Activated effector memory CD4-positive, alpha-beta T cell treated with Interleukin-2 at 50 U/mL for 16 hours (primary cell): ENCODE measurements at places on chromosomes 3 and 15.

GRCh38 chr15:37652646-37653417, 281.6 kb upstream of the TMCO5A start:
- DNase-seq, result no peak

GRCh38 chr15:69947394-69947793, 150.3 kb downstream of the TLE3 start:
- DNase-seq, result no peak

DNA sequence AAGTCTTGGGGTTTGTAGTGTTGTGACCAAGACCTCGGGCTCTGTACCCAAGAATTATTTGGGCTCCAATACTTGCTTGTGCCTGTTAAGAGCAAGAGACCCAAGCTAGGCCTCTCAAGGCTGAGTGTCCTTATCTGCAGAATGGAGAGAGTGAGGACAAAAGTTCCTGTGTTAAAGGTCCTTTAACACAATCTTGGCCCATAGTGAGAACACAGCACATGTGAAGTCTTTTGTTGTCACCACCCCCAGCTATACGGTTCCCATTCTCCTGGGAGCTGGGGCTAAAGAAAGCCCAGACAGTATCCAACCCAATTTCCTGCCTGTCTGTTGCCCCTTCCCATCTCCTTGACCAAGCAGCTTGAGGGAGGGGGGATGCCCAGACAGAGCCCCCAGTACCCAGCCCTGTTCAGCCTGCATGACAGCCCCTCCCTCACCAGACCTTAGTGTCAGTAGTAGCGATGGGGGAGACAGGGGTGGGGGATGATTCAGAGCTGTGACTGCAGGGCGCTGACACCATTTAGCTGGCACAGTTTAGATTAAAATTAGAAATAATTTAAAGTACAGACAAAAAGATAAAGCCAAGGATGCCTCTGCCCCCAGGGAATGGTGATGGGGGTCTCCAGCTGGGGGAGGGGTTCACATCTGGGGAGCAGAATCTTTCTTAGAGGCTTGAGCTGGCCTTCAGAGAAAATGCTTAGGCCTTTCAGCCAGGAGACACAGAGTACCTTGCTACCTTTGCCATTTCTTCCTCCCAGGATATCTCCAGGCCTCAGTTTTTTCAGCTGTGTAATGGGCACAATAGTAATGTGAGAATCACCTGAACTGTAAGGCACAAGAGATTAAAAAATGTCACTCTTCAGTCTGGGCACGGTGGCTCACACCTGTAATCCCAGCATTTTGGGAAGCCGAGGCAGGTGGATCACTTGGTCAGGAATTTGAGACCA, 2.7 kb downstream of the PRKCD start:
- DNase-seq, result no peak

DNA sequence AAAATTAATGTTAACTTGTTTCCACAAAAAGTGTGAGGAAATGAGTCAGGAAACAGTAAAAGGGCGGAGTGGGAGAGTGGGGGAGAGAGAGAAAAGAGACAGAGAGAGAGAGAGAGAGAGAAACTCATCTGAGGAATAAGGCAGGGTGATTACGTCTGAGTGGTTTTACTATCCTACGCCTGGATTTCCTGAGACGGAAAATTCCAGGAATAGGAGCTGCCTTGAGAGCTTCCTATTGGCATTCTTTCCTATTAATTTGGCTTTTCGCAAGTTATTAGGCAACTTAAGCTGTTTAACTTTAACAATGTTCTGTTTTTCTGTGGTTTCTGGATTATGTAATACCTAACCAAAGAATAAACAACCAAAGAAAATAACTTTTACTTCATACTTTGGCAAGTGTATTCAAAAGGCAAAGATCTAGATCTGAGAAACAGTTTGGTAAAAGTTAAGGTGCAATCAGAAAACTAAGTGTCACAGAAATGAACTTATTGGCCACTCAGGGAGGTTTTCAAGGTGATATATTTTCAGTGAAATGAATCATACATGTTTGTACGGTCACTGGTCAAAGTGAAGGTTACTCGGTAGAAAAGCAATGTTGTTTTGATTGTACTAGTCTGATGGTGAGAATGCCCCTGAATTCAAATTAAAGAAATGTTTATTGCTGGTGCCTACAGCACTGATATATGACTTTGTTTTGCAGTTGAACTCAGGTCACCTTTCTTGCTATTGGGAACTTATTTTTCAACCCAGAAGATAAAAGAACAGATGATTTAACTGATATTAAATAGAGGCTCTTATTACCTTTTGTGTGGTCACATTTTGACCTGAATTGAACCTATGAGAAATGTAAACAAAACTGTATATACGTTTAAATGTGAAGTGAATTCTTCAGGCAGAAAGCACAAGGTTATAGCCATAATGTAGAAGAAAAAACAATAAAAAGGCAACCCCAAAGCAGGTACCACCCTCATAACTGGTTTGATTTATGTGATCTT, 39.9 kb upstream of the TNFSF10 start:
- no peak for DNase-seq

DNA sequence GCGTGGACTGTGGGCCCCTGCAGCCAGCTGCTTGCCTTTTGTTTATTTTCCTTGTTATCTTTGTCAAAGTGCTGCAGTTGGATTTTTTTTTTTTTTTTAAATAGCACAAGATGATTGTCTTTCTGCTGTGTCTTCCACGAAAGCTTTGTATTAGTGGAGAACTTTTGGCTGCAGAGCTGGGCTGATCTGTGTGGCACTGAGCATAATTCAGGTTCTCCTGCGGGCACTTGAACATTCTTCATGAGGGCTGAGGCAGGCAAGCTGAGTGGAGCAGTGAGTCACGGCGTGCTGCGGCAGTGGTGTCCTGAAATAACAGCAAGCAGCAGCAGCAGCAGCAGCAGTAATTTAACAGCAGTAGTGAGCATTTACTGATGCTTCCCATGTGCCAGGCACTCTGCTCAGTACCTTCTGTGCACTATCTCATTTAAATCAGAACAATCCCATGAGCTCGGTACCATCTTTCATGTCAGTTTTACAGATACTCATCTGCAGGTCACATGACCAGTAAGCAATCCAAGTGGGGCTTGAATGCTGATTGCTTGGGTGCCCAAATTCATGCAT, 45.8 kb downstream of the MITF start:
- DNase-seq, result no peak
